ENCODE measurements at places on chromosomes 4 and X. TPM values are rescaled to one million over a fixed set of nuclear protein-coding genes. Genes with fewer than 3 reads are reported as not detected.

The ARX gene
- total RNA-seq: not detected

The XAGE2 gene
- not detected for total RNA-seq

The FMR1NB gene
- not detected for total RNA-seq

The PTPN13 gene
- total RNA-seq: 0.26 TPM

The SHROOM3 gene
- total RNA-seq: 0.02 TPM

The PAGE2B gene
- total RNA-seq: 0.45 TPM

The VCX2 gene
- total RNA-seq: not detected

The NRK gene
- not detected for total RNA-seq

The MAB21L2 gene
- total RNA-seq: not detected

The PABPC4L gene
- not detected for total RNA-seq

The PFKFB1 gene
- 0.47 TPM for total RNA-seq

The TCEAL6 gene
- total RNA-seq: not detected

The NLGN3 gene
- total RNA-seq: 1.0 TPM

The UGT2B7 gene
- not detected for total RNA-seq

The KCNE5 gene
- total RNA-seq: 0.83 TPM

The GSX2 gene
- total RNA-seq: not detected

The DSPP gene
- not detected for total RNA-seq

The GAGE1 gene
- total RNA-seq: not detected

The FAM200B gene
- 6.0 TPM for total RNA-seq

The IQSEC2 gene
- 0.64 TPM for total RNA-seq

The GK gene
- total RNA-seq: 67.5 TPM

The DOK7 gene
- not detected for total RNA-seq

The WAS gene
- 99.0 TPM for total RNA-seq

The TRIM60 gene
- not detected for total RNA-seq

The SMPX gene
- not detected for total RNA-seq

The GPRASP1 gene
- 0.96 TPM for total RNA-seq

The GPR119 gene
- total RNA-seq: not detected

The ETNPPL gene
- total RNA-seq: not detected

The CDS1 gene
- total RNA-seq: not detected

The IBSP gene
- total RNA-seq: not detected

The COL25A1 gene
- not detected for total RNA-seq

The PAGE5 gene
- total RNA-seq: not detected

The TLR10 gene
- not detected for total RNA-seq

The INTS6L gene
- total RNA-seq: 30.6 TPM
